NCI-H2107 (cell line): ENCODE measurements at places on chromosomes 7 and 10.

DNA sequence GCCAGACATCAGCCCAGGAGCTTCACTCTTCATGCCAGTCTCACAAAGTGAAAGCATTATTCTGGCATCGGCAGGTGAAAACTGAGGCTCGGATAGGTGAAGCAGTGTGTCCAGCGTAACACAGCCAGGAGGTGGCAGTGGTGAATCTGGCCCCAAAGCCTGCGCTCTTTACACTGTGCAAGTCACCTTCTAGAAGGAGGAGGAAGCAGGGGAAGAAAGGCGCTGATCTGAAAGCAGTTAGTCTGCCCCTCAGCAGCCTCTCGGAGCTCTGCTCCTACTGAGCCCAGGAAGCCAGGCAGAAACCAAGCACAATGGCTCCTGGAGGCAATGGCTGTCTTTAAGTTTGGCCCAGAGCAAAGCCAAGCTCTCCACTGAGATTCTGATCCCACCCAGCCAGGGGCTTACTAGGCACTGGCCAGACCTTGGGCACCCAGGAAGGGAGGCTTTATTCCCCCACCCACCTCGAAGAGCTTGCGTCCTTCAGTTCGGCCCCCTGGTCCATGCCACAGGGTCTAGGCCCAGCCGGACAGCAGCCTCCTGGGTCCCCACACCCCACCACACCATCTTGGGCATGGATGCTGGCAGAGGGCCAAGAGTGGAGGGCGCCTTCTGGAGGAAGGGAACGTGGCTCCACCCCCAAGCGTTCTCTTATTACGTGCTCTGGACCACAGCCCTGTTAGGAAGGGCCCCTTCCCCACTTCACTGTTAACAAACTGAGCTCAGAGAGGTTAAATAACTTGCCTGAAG lies 104.5 kb downstream of the GRID1 start:
- peak; percentile 51 for DNase-seq

- peak; percentile 17 for DNase-seq
These were observed 283.6 kb downstream of the ADRA2A start for GRCh38 chr10:111360260-111360925.

DNA sequence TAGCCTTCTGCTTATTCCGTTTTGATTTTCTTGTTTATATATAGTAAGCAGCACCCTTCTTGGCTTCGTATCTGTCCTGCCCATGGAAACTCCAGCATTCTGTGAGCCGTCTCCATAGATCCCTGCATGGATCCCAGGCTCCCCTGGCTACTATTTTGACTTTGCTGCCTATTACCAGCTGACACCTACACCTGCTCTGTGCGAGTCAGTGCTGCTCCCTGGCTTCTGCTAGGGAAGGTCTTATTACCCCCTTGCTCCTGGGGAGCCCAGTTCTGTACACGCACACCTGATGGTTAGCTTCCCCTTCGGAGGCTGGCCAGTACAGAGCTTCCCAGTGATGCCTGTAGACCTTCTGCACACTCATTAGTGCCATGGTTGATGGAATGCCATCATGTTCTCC lies 35.4 kb downstream of the NACAD start:
- no peak for DNase-seq

GRCh38 chr10:50336140-50336539 lies 84.8 kb upstream of the ASAH2 start:
- DNase-seq: no peak

GRCh38 chr7:1567049-1567771 lies 2.6 kb downstream of the PSMG3 start:
- no peak for DNase-seq

DNA sequence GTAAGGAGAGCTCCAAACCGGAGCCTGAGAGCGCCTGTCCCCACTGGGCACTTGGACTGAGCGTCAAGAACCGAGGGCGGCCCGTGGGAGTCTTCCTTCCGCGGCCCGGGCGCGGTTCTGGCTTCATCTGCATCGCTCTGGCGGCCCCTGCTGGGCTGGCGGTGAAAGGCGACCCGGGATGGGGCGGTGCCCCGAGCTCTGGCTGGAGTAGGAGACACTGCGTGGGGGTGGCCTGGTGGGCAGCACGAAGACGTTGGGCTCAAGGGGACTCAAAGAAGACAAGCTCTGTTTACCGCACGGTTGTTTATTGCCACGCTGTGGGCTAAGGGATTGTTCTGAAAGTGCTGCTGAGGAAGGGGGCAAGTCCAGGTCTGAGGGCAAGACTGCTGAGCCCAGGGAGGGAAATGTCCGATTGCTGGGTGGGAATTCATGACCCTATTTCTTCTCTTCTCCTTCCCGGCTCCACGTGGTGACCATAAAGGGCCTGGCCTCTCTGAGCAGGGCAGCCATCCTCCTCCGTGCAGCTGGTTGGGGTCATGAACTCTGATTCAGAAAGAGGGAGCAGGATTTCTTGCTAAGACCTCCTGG lies 29.8 kb downstream of the PLAU start:
- DNase-seq: peak; percentile 33

- no peak for DNase-seq
These were observed 292.4 kb upstream of the VWC2 start for GRCh38 chr7:49481075-49481474.

DNA sequence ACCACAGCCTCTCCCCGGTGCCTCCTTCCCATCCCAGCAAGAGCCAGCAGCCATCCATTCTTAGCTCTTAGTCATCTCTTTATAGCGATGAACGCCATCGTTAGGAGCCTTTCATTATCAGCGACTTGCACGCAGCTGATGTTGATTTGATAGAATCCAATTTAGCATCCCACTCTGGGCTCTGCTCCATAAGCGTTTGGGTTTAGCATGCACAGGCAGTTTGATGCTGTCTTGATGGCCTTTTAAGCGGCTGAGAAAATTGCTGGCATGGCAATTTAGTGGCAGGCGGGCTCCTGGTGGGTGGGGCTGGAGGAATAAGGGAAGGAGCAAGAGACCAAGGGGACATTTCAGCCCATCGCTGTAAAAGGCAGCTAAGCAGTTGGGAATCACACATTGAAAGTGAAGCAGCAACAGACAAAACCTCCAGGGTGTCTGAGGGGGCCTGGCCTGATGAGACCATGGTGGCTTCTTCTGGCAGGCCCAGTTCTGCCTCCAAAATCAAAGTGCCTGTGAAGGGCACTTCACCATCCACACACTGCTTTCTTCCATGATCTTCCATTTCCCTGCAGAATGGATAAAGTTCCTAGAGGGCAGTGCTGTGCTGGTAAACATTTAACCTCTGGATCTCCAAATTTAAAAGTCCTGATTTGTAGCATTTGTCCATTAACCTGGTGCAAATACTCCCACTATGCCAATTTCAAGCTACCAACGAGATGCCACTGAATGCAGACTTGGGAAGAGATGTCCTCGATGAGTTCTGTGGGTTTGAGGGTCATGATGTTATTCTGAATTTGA lies 107.8 kb upstream of the PLXNA4 start:
- DNase-seq: no peak

GRCh38 chr10:30840395-30841050 lies 191.1 kb downstream of the ZNF438 start:
- no peak for DNase-seq

- DNase-seq: no peak
These were observed 316.5 kb upstream of the PHF14 start for GRCh38 chr7:10657201-10657600.

DNA sequence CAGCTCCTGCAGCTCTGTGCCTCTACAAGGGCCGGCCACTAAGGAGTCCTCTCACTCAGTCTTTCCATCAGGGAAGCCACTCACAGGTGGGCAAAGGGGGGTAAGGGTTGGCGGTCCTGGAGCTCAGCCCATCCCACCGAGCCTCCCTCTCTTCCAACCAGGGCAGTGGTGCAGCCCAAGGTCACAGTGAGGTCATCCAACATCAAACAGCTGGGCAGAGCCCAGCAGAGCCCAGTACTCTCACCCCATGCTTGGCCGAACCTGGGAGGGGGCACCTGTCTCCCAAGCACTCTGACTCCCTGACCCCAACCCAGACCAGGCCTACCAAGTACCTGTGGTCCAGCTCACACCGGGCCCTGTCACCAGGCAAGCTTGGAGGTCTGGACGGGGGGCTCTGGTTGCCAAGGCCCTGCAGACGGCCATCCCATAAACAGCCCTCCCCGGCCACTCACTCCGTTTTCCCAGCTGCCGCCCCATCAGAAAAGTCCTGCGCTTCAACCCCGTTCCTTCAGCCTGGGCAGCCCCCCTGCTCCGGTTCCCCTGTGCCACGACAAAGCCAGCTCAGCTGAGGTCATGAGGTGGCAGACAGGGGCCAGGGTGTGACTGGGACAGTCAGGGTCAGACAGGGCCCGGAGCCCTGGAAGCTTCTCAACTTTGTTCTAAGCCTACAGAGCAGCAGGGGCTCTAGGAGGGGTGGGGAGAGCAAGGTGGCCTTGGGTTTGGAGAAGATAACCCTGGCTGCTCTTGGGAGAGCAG lies 27.5 kb downstream of the PDGFA start:
- DNase-seq: no peak

- DNase-seq: no peak
These were observed 78.8 kb downstream of the FAM13C start for GRCh38 chr10:59283456-59284091.

DNA sequence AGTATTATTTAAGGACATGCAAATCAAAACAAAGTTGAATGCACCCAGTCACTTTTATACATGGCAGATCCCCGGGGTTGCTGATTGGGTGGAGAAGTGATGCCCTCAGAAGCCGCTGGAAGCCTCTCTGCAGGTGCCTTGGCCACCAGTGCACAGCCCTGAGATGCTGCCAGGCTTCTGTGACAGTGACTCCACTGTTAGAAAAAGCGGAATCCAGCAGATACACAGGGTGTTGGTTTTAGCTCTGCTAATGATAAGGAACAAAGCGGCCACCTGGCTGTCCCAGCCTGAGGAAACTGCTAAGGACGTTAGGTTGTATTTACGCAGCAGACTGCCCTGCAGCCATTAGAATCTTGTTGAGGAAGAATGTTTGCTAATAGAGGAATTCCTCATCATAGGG lies 47.5 kb downstream of the JAKMIP3 start:
- no peak for DNase-seq

DNA sequence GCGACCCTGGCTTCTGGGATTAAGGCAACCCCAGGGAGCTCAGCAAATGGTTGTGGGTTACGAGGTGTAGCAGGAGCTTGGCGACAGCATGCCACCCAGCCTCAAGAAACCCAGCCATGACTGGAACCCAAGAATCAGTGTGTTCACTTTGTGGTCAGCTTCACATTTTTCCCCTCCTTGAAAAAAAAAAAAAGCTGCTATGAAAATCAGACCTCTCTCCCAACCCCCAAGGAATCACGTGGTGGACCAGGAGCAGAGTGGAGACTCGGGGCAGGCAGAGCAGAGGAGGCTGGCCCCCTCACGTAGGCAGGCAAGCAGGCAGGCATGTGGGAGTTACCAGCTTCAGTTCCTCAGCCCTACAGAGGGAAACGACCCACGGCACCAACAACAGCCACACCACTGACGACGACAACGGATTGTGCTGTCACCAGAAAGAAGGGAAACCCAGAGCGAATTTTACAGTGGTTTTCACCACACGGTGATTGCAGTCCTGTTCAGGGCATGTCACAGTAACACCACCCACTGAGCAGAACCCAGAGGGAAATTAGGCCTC lies 203.4 kb downstream of the SLC25A13 start:
- DNase-seq: no peak

DNA sequence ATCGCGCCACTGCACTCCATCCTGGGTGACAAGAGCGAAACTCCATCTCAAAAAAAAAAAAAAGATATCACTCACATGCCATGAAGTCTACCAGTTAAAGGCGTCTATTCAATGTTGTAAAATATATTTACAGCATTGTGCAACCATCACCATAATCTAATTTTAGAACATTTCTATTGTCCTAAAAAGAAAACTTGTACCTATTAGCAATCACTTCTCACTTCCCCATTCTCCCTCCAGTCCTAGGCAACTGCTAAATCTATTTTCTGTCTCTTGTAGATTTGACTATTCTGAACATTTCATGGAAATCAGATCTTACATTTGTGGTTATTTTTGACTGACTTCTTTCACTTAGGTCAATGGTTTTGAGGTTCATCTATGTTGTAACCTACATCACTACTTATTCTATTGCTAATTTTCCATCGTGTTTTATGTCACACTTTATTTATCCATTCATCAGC lies 25.2 kb upstream of the OTUD1 start:
- no peak for DNase-seq

DNA sequence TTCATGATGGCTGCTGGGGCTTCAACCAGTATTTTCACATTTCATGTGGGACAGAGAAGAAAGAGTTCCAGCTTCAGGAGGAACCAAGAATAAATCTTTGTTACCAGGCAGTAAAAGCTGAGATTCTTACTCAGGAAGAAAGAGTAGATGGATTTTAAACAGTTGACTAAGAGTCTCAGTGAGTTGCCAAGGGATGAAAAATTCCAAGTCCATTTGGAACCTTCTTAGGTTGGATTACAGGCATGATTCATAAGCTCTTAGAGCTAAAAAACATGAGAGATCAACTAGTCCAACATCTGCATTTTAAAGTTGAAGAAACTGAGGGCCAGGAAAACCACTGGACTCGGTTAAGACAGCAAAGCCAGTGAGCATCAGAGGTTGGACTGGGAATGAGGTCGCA lies 148.6 kb downstream of the NEBL start:
- DNase-seq: no peak

GRCh38 chr7:128755075-128755818 lies 16.1 kb downstream of the CALU start:
- no peak for DNase-seq

DNA sequence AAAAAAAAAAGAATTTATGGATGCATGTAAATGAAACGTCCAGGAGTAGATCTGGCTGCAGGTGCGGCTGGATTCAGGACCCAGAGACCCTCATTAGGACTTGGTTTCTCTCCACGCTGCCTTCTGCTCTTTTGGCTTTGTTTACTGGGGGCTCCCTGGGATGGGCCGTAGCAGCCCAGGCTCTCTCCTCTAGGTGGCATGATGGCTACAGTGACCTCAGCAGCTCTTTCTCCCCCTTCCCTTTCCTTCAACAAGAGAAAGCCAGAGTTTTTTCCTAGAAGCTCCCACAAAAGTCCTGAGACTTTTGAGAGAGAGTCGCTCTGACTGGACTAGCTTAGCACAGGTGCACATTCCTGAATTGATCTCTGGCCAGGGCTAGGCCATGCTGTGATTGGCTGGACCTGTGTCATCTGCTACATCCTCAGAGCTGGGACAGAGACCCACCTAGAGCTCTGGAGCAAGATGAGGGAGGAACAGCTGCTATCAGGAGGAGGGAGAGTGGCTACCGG lies 67.8 kb upstream of the PDCD4 start:
- no peak for DNase-seq

GRCh38 chr7:68691261-68692216 lies 906.7 kb upstream of the AUTS2 start:
- DNase-seq: no peak

DNA sequence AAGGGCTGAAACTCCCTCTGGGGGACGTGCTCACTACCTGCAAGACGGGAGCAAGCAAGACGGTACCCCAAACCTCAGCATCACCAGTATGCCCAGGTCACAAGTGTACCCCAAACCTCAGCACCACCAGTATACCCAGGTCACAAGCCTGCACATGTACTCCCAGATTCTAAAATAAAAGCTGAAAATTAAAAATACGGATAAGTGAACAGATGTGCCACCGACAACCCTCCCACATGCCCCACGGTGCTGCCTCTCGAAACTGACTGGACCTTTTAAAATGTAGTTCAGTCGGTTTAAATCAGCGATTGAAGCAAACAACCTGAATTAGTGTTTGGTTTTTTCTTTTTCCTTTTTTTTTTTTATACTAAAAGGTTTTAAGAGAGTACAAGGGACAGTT lies 566.5 kb downstream of the DNAJB6 start:
- no peak for DNase-seq

- no peak for DNase-seq
These were observed 131.3 kb downstream of the CTTNBP2 start for GRCh38 chr7:117741962-117742361.

GRCh38 chr7:128168667-128169210 lies 72.3 kb upstream of the LEP start:
- DNase-seq: no peak
